ENCODE measurements at places on chromosomes 3 and 15. TPM values are rescaled to one million over a fixed set of nuclear protein-coding genes. Genes with fewer than 3 reads are reported as not detected.

The FBXO40 gene
- not detected for total RNA-seq

DNA sequence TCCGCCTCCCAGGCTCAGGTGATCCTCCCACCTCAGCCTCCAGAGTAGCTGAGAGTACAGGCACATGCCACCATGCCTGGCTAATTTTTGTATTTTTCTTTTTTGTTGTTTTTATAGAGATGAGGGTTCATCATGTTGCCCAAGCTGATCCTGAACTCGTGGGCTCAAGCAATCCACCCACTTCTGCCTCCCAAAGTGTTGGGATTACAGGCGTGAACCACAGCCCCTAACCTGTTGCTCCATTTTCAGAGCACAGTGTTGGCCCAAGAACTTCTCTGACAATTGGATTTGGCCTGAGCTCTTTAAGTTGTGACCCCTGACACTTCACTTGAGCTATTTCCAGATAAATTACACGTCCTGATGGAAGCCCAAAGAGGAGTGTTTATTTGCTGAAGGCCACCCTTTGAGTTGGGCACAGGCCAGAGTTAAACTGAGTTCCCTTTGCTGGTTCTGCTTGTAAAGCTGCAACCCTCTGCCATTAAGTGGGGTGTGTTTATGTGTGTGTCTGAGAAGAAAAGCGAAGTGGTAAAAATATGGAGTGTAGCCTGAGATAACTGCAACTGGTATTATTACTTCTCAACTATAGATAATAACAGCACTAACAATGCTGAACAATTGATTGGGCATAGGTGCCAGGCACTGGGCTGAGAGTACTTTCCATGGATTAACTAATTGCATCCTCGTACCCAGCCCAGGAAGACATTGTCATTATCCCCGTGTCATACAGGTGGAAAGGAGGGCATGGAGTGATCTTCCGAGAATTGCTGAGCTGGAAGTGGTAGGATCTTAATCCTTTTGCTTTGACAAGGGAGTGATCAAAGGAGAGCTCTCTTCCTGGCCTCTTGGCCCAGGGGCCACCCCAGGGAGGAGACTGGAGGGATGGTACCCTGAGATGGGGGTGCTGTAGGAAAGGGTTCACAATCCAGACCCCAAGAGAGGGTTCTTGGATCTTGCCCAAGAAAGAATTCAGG lies 91.5 kb upstream of the PROK2 start:
- H3K4me3 ChIP-seq: no peak overlapping the region
- H3K4me1 ChIP-seq: peaks cover 25% of the 10 kb centered on the region
- DNase-seq: no peak
- H3K27me3 ChIP-seq: no peaks in the 10 kb centered on the region
- no peak overlapping the region for H3K27ac ChIP-seq
- H3K36me3 ChIP-seq: no peaks in the 10 kb centered on the region

The GOLGA8Q gene
- 0.83 TPM for total RNA-seq

GRCh38 chr15:70281811-70282307 lies 184.1 kb upstream of the TLE3 start:
- no peak for DNase-seq
- peaks cover 2% of the 10 kb centered on the region for H3K27me3 ChIP-seq
- H3K4me3 ChIP-seq: no peak overlapping the region
- no peaks in the 10 kb centered on the region for H3K36me3 ChIP-seq
- peaks cover 18% of the 10 kb centered on the region for H3K4me1 ChIP-seq

DNA sequence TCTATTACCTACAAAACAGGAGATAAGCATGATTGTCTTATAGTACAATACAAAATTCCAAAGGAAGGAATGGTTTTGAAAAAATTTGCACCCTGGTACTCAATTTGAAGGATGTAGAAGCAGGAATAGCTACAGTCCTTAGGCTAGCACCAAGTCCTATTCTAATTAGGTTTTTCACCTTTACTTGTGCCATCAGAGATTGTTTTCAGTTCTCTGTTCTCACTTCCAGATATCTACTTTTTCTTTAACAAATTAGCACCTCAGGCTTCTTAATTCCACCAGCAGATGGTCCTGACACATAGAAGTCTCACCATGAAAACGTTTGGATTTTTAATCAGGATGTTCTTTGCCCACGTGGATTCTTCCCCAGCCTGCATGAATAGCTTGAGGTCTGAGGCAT lies 43.8 kb downstream of the IL5RA start:
- H3K36me3 ChIP-seq: no peaks in the 10 kb centered on the region
- no peak overlapping the region for H3K27ac ChIP-seq
- DNase-seq: no peak
- H3K27me3 ChIP-seq: no peaks in the 10 kb centered on the region

- peaks cover 5% of the 10 kb centered on the region for H3K4me1 ChIP-seq
- no peaks in the 10 kb centered on the region for H3K27me3 ChIP-seq
- no peaks in the 10 kb centered on the region for H3K36me3 ChIP-seq
- H3K27ac ChIP-seq: no peak overlapping the region
- no peak overlapping the region for H3K4me3 ChIP-seq
- no peak for DNase-seq
Observed at GRCh38 chr3:189588070-189588469, 43.1 kb upstream of the TP63 start.

DNA sequence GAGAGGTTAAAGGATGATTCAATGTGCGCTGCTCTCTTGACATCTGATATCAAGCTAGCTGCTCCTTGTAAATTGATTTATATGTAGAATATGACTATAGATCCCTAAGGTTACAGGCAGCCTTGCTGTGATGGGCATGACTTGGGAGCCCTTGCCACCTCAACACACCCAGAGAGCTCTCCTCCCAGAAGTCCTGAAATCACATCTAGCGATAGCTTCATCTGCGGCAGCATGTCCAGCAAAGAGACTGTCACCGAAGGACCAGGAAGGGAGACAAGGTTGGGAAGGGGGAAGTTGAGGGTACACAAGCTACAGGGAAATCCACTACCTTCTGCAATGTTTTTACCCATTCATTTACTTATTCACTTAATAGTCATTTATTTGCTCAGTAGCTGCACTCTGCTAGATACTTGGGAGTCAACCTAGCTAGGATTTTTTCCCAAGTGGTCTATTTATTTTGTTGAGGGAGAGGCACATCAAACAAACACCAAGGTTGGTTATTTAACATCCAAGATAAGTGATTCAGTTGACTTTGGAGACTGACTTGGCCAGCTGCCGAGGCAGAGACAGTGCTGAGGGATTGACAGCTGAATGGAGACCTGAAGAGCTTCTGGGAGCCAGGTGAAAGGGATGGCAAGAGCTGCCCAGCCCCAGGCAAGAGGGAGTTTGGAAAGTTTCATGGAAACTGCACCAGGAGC lies 205.8 kb upstream of the IL12A start:
- DNase-seq: no peak
- no peak overlapping the region for H3K27ac ChIP-seq
- H3K36me3 ChIP-seq: no peaks in the 10 kb centered on the region
- H3K4me3 ChIP-seq: no peak overlapping the region

- H3K36me3 ChIP-seq: peaks cover 59% of the 10 kb centered on the region
- no peaks in the 10 kb centered on the region for H3K4me1 ChIP-seq
- DNase-seq: no peak
Observed at GRCh38 chr3:52650439-52650838, 35.3 kb downstream of the PBRM1 start.

GRCh38 chr15:68265081-68265480 lies 12.5 kb upstream of the FEM1B start:
- H3K4me1 ChIP-seq: no peaks in the 10 kb centered on the region
- H3K27ac ChIP-seq: no peak overlapping the region
- no peaks in the 10 kb centered on the region for H3K36me3 ChIP-seq
- no peak overlapping the region for H3K4me3 ChIP-seq
- peaks cover 45% of the 10 kb centered on the region for H3K27me3 ChIP-seq
